ENCODE measurements at places on chromosomes 7 and 10.

- DNase-seq: no peak
Measured at GRCh38 chr7:25897261-25897782, 254.7 kb upstream of the NFE2L3 start.

DNA sequence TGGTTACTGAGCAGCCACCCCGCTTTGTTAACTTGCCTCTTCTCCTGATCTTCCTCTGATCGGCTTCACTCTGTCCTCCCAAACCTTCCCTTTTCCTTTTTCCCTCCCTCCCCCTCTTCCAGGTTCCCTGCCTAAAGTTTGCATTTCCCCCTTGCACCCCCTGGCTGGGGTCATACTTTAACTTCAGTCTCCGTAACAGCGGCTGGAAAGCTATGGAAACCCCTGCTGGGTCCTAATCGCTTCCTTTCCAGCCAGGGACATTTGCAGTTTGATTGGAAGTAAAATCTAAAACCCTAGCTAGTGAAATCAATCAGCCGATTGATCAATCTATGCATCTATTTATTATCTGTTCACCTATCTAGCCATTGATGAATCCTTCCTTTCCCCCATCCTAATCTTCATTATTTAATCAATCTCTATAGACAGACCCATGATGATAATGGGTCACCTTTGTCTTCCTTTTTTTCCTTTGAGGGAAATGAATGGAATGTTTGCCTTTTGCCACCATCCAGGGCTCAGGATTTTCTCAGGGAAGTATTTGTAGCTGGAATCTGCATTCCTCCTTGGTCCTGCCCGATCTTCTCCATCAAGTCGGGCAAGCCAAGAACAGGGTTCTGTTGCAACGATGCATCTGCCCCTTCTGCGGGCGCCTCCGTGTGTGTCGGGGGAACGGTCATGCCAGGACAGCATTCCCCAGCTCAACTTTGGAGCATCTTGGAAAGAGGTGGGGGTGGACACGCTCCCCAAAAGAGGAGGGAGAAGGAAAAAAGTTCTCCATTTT is 8.8 kb downstream of the GATA3 start:
- no peak for DNase-seq

- DNase-seq: no peak
Measured at GRCh38 chr10:86288695-86289576, 77.7 kb downstream of the GRID1 start.

GRCh38 chr10:24716295-24716694 is 7.4 kb downstream of the ARHGAP21 start:
- DNase-seq: no peak

DNA sequence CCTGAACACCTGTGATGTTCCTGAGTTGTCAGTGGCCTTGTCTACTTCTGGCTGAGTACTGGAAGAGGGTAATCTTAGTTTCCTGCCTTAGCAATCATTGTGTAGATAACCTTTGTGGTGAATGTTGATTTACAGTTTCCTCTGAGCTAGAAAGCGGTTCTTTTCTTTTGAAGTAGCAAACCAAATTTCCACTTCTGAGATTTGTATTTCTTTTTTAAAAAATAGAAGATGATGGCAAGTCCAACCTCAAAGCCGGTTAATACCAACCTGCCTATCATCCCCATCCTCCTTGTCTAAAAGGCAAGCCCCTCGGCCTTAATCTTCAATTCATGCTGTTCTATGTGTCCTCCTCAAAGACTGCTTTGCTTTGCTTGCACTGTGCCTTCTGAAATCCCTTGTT is 12.5 kb upstream of the PALS2 start:
- no peak for DNase-seq

- no peak for DNase-seq
Measured at GRCh38 chr10:126380352-126381076, 7.8 kb downstream of the ADAM12 start.

Data from SK-N-DZ (cell line).